Smooth muscle cell of the umbilical artery (primary cell): ENCODE measurements at places on chromosomes 12 and 14. TPM values are rescaled to one million over a fixed set of nuclear protein-coding genes. Genes with fewer than 3 reads are reported as not detected.

Gene CISTR
- total RNA-seq: not detected in 2 replicates

Gene ZDHHC22
- not detected in 2 replicates for total RNA-seq

Gene GPR84
- total RNA-seq: 0.05 TPM in 1 of 2 replicates, not detected in the other

Gene NTF3
- 7.1 and 13.9 TPM in 2 replicates for total RNA-seq

Gene COQ5
- total RNA-seq: 30.5 and 33.6 TPM in 2 replicates

Gene POP5
- 43.0 and 57.9 TPM in 2 replicates for total RNA-seq

Gene GUCY2C
- total RNA-seq: not detected in 2 replicates

Gene SLC25A47
- not detected in 2 replicates for total RNA-seq

Gene MGST1
- total RNA-seq: 29.4 and 31.4 TPM in 2 replicates

Gene CMTM5
- total RNA-seq: not detected in 2 replicates

Gene HEBP1
- total RNA-seq: 15.6 and 16.6 TPM in 2 replicates
